ENCODE measurements at places on chromosomes 3 and 15.

GRCh38 chr15:74626752-74627692 is 11.4 kb downstream of the CLK3 start:
- no peak for DNase-seq

DNA sequence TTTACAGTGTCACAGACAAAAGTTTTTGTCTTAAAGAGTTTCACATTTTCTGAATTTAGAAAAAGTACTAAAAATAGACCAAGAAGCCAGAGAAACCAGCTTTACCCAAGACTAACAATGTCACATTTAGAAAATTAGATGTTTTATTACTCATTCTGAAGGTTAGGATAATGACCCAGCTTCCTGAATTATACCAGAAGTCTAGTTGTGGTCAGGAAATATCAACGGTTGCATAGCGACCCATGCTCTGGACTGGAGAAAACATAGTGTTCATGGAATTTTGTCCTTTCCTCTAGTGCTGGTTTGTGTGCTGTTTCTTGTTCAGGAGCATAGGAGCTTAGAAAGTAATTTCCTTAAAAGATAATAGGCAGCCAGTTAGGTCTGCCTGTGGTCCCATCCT is 59.0 kb downstream of the DPPA2 start:
- no peak for DNase-seq

DNA sequence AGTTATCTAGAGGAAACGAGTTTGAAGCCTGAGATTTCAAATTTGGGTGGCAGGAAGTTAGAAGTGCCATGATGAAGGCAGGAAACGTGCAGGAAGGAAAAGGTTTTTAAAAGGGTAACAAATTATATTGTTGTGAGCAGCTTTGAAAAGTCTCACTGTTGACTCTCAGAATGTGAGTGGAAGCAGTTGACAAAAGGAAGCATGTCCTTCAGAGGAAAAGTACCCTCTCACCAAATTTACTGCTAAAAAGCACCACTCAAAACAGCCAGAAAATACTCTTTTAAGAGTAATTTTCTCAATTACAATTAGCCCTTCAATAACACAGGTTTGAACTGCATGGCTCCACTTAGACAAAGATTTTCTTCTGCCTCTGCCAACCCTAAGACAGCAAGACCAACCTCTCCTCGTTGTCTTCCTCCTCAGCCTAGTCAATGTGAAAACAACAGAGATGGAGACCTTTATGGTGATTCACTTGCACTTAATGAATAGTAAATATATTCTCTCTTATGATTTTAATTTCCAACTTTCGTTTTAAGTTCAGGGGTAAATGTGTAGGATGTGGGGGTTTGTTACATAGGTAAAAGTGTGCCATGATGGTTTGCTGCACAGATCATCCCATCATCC is 117.1 kb upstream of the LIPC start:
- no peak for DNase-seq

DNA sequence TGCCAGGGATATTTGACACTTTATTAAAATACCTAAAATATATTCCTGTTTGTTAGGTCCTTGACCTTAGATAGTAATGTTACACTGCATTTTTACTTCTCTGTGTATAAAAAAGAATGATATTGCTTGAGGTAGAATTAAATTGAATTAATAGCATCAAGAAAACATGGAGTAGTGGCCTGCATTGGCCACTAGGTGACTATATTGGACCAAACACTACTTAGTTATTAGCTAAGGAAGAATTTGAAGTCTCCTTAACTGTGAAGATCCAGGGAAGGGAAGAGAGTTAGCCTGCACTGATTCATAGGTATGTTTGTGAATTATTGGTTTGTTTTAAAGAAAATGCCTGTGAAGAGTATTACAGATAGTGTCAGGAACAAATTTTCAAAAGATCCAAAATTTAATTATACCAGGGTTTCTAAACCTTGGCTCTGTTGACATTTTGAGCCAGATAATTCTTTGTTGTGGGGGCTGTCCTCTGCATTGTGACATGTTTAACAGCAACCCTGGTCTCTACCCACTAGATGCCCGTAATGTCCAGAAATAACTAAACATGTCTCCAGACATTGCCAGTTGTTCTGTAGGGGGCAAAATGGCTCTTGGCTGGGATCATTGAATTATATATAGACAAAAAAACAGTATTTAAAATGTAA is 103.6 kb upstream of the THSD4 start:
- no peak for DNase-seq

DNA sequence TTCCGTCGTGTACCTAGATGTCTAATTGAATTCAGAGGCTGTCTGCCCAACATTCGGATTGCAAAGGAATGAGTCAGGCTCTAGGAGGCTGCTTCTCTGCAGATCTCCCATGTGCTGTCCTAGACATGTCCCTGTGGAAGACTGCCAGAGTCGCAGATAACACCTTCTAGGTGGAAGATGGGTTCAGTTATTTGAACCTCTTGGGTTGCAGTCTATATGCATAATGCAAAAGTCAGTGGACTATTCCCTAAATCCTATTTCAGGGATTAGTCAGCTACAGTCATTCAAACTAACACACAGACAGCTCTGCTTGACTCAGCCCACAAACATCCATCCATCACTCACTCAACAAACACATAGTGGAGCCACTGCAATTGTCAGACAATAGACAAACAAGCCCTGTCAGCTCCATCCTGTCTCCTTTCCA is 300.0 kb upstream of the CTNNB1 start:
- DNase-seq = no peak

DNA sequence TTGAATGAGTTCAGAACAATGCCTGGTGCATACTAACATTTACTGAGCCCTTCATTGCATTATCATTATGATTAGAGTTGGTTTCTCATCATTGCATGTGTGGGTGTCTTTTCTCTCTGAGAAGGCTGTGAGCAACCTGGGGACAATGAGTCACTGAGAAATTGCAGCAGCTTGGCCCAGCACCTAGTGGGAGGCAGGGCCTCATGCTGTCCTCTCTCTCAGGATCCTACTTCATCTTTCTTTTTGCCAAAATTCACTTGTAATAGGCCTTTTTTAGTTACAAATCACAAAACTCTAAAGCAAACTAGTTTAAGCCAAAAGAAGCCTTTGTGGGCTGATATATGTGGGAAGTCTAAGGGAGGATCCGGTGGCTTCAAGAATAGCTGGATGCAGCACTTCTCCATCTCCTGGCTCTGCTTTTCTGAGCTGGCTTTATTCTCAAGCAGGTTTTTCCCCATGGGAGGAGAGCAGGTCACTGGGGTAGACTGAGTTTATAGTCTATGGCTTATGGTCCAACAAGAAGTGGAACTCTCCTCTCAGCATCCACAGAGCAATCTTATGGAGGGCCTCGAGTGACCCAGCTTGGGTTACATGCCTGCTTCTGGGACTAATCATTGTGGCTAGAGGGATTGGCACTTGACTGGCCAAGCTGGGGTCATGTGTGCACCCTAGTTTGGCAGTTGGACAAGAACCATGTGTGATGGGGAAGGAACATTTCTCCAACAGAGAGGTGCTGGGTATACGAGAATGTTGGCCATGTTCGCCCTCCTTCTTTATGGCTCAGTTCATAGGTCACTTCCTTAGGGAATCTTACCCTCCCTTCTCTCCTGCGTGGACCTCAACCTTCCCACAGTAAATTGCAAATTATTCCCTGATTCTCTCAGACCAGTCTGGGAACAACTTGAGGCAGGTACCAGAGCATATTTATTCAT is 8.7 kb upstream of the CAMK1 start:
- DNase-seq = peak; percentile 51

GRCh38 chr15:92306663-92307062 is 87.0 kb upstream of the ST8SIA2 start:
- DNase-seq = no peak

GRCh38 chr15:80010131-80010673 is 39.2 kb upstream of the BCL2A1 start:
- no peak for DNase-seq

DNA sequence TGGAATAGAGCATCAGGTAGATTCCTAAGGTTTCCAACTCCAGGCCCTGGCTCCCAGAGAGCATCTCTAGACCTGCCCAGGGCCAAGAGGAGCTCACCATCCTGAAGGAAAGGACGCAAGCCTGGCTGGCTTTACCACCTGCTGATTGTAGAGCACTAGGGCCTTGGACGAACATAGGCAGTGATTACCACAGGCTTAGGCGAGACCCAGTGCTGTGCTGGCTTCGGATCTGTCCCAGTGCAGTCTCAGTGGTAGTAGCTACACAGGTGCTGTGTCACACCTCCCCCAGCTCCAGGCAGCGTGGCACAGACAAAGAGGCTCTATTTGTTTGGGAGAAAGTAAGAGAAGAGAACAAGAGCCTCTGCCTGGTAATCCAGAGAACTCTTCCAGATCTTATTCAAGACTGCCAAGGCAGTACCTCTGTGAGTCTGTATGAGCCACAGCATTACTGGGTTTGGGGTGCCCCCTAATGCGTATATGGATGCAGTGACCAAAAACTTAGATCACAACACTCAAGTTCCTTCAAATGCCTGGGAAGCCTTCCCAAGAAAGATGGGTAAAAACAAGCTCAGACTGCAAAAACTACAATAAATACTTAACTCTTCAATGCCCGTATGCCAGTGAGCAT is 25.4 kb downstream of the ISG20 start:
- DNase-seq = no peak

DNA sequence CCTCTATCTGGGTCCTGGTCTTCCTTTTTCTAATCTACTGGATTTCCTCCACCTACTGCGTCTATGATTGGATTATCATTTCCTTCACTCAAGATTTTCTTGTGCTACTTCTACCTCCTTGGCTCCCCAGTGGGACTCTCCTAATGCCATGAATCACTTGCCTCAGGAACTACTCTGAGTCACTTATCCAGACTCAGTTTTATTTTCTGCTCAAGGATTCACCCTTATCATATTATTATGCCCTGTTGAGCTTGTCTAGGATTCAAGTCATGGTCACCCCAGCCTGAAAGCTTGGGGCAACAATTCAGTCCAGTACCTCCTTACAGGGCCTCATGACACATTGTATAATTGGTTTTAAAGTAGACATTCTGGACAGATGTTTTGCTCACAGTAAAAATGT is 968.1 kb downstream of the ROBO1 start:
- DNase-seq = no peak

DNA sequence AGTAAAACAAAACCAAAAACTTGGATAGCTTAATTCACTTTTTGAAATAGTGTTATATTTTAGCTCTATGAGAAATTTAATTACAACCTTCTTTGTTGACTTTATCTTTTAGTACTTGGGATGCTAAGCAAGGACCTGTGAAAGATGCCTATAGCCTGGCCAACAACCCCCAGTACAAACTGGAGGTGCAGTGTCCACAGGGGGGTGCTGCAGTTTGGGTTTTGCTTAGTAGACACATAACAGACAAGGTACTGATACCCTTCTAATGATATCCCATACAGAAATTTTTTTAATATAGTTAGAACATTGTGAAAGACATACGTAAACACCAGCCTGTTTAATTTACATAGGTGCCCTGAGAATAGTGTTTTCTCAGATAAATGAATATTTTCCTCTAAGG is 35.3 kb downstream of the CAPN7 start:
- peak; percentile 15 for DNase-seq

- no peak for DNase-seq
Observed at GRCh38 chr15:51054535-51054934, 40.2 kb downstream of the TNFAIP8L3 start.

GRCh38 chr3:194540274-194540905 is 53.6 kb upstream of the ATP13A3 start:
- DNase-seq = no peak

- DNase-seq = no peak
Observed at GRCh38 chr3:18643281-18643680, 218.1 kb upstream of the SATB1 start.

DNA sequence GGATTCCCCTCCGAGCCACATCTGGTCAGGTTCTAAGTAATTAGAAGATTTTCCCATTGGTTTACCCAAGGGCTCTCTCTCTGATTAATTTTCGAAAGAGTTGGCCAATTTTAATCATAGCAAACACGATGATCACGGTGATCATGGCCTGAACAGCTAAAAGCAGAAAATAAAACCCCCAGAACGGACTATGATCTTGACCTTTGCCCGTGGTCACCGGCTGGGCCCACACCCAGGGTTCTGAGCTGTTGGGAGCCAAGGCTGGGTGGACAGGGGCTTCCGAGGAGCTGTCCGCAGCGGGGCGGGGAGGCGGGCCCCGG is 2.6 kb downstream of the GP5 start:
- no peak for DNase-seq

GRCh38 chr3:100759159-100759558 is 49.9 kb downstream of the TFG start:
- no peak for DNase-seq

- no peak for DNase-seq
Observed at GRCh38 chr3:192010490-192010889, 549.5 kb downstream of the PYDC2 start.

- DNase-seq = no peak
Observed at GRCh38 chr3:128176276-128176833, 23.1 kb downstream of the EEFSEC start.

DNA sequence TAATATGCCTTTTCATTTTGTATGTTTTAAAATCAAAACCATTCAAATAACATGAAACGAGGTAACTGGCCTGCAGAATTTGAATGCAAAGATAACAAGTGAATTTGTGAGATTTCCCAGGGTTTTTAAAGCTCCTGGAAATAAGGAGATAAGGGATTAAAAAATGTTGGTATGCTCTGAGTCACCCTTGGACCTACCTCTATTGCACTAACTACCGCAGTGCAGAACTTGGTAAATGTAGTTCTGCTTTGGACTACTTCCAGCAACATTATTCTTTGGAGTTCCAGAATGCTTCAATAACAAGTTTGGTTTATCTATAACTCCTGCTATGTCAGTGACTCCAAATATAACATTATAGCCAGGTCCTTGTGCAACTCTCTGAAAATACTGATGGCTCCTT is 201.7 kb downstream of the GAP43 start:
- DNase-seq = no peak

DNA sequence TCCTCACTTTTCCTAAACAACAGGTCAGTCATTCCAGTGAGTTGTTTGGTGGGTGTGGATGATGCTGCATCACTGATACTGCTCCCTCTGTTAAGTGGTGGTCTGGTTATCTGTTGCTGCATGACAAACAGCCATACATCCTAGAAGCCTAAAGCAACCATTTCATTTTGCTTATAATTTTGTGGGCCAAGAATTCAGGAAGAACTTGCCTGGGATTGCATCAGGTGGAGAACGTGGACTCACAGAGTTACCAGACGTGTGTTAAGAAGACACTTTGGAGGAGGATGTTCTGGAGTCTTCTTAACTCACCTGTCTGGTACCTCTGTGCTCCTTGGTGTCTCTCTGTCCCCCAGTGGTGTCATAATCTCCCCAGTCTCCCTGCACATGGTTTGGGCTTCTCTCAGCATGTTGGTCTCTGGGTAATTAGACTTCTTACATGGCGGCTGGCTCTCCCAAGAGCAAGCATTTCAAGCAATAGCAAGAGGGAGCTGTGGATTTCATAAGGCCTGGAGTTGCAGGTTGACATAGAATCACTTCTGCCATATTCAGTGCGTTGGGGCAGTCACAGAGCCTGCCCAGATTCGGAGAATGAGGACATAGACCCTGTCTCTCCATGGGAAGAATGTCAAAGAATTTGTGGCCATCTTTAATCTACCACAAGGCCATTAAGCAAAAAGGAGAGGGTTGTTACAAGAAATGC is 20.1 kb downstream of the USP3 start:
- no peak for DNase-seq

Data from activated T-helper 9 cell treated with anti-CD3 and anti-CD28 coated beads, Interleukin-2, amount 50 U/mL, for 16 hours (primary cell).